ENCODE measurements at places on chromosomes 5 and 9. TPM values are rescaled to one million over a fixed set of nuclear protein-coding genes. Genes with fewer than 3 reads are reported as not detected.

GRCh38 chr9:137027369-137028262 lies at the start of gene ABCA2:
TSS of gene ABCA2 (minus strand) at chr9:137028237. CDS start at chr9:137028140, 97 bp downstream.
- DNase-seq, result no peak

GRCh38 chr5:30100929-30101328 lies 1092.6 kb upstream of the CDH6 start:
- DNase-seq, result no peak

DNA sequence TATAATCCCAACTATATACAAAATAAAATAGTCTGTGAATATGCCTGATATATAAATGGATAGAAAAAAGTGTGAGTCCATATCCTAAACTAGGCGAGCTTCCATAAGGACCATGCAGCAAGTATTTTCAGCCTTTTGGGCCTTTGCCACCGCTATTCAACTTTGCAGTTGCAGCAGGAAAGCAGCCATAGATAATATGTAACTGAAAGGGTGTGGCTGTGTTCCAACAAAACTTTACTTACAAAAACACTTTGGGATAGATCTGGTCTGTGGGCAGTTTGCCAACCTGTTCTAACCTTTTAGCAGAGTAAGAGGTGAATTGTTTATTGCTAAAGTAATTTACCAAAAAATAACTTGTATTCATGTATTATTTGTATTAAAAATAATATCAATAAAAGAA lies 127.8 kb upstream of the GPR151 start:
- no peak for DNase-seq

DNA sequence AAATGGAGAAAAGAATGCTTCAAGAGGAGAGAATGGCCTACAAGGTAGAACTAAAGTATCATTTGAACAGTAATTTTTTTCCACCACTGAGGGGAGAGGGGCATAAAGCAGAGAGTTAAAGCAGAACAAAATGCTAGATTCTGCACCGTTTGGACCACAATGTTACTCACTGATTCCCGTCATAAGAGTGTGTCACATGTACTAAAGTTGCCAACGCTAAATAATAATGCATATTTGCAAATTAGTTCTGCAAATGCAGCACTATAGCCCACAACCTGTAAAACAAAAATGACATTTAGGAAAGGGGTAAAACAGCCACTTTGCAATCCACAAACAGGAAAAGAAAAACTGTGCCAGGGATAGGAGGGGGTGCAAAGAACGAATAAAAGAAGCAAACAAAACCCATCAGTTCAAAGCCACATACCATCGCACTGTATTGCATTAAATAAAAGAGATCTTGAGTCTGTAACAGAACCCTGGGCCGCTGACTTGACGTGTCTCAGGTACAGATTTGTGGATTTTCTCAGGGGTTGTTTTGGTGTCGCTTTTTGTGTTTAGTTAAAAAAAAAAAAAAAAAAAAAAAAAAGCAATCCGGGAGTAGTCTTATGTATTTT lies 7.7 kb upstream of the NFIB start:
- no peak for DNase-seq

GRCh38 chr5:10626473-10627013 lies 62.7 kb downstream of the ANKRD33B start:
- DNase-seq, result no peak

GRCh38 chr5:110063640-110064602 lies 374.2 kb downstream of the MAN2A1 start:
- no peak for DNase-seq

DNA sequence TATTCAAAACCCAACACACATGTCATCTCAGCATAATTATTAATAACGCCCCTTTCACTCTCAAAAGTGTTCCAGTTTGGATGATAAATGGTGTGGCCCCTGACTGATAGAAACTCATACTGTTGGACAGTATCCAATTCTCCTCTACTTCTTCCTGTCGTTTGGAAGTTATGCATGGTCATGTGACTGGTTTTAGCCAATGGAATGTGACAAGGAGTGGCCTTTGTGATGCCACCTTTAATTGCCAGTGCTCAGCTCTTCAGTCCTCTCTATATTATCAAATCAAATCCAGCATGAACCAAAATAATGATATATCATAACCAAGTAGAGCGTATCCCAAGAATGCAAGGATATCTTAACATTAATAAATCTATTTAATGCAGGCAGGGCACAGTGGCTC lies 117.8 kb upstream of the SPIN1 start:
- no peak for DNase-seq

DNA sequence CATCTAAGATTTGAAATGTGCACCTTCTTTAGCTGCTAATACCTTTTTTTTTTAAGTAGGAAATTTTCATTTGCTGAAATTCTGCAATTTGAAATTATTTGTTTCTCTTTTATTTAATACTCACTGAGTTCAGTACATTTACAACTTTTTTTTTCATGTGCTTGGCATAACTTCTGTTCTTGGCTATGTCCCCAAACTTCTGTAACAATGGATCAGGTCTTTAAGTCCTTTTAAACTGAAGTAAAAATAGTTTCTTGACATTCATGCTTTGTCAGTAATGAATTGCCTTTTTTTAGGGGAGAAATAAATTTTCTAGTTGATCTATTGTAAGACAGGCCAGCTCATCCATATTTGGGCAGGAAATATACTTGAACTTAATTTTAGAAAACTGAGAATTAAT lies 41.5 kb downstream of the EDIL3 start:
- no peak for DNase-seq

DNA sequence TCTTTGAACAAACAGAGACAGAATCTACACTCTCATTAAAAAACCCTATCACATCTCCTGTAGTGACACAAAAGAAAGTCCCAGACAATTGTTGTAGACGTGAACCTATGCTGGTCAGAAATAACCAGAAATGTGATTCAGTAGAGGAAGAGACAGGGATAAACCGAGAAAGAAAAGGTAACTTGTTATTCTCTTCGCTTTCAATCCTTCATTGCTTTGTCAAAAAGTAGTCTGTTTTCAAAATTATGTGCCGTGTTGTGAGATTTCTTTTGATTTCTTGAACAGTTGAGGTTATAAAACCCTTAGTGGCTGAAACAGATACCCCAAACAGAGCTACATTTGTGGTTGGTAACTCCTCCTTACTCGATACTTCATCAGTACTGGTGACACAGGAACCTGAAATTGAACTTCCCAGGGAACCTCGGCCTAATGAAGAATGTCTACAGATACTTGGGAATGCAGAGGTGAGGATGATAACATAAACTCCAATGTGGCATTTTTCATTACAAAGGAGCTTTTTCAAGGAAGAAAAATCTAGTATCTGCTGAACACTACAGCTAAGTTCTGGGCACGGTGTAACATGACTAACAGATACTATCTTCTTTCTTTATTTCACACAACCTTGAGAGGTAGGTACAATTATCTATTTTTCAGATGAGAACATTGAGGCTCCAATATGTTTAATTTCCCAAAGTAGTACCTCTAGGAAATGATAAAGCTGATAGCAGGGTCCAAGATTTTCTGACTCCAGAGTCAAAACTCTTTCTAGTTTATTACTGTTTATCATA lies 14.3 kb downstream of the HMGCR start:
- no peak for DNase-seq

GRCh38 chr5:72123764-72124376 lies 16.6 kb downstream of the MAP1B start:
- DNase-seq, result no peak

GRCh38 chr9:89431930-89432725 lies 65.8 kb downstream of the SEMA4D start:
- no peak for DNase-seq

GRCh38 chr5:143008809-143009521 lies 238.8 kb downstream of the ARHGAP26 start:
- no peak for DNase-seq

DNA sequence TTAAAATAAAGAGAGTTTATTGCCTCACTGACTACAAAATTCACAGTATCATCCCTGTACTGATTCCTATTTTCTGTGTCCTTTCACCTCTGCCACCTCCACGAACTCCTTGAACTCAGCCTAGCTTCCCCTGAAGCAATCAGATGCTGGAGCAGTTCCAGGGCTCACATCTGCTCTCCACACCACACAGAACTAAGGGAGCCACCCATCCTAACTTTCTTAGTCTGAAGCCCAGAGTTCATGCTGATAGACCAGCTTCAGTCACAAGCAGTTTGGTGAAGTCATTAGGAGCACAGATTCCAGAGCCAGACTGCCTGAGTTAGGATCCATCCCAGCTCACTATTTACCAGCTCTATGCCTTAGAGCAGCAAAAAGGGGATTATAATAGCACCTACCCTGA lies 15.6 kb upstream of the EPB41L4A start:
- no peak for DNase-seq

- no peak for DNase-seq
Measured at GRCh38 chr5:99441235-99441634, 512.4 kb upstream of the CHD1 start.

DNA sequence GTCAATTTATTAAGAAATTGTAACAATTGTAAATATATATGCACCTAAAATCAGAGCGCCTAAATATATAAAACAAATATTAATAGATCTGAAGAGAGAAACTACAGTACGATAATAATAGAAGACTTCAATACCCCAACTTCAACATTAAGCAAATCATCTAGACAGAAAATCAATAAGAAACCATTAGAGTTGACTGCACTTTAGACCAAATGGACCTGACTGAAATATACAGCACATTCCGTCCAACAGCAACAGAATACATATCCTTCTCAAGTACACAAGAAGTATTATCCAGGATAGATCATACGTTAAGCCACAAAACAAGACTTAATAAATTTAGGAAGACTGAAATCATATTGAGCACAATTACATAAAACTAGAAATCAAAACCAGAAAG lies 208.7 kb downstream of the MED10 start:
- no peak for DNase-seq

DNA sequence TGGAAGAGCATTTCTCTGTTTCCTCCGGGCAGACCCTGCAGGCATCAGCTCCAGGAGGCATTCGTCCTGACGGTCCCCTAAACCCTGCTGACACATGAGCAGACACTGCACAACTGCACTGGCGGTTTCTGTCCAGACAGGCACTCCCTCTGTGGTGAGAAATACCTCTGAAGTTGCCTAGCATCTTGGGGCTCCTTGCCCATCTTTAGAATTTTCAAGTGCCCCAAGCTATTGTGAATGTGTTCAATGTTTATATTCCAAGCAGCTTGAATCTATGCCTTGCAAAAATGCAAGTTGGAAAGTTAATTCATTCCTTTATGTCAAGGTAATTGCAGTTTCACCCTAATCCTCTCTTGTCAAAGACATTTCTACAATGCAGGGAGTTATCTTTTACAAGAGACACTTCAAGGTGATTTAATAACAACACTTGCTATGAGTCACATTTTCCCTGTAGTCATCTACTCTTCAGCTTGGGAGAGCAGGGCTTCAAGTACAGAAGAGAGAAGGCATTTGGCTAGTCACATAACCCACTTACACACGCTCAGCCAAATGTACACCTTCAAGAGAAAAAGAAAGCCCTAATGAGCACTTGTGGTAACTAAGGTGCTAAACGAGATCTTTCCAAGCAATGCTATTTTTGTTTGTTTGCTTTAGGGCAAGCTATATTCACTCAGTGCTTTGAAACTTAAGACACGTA lies 302.5 kb downstream of the MLLT3 start:
- no peak for DNase-seq

DNA sequence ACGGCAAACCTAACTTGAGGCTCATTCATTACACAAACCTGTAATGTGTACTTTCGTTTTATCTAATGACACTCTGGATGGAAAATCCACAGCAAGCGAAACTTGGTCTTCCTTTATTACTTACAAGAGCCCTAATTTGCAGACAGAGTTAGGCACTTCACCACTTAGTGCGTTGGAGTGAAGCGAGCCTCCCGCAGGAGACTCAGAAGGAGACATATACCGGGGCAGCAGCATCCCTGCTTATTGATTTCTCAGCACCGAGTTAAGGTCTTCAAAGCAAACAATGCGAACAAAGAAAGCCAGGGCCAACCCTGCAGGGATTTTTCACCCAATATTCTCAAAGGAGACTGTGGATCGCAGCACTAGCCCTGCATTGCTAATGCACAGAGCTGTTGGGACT lies 28.6 kb downstream of the LSM11 start:
- DNase-seq, result no peak

DNA sequence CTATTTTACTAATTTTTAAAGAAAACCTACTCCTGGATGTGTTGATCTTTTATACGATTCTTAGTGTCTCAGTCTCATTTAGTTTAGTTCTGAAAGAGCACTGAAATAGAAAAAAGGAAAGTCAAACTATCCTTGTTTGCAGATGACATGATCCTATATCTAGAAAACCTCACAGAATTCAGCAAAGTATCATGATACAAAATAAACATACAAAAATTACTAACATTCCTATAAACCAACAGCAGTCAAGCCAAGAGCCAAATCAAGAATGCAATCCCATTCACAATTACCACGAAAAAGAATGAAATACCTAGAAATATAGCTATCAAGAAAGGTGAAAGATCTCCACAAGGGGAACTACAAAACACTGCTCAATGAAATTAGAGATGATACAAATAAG lies 225.8 kb upstream of the CDH18 start:
- no peak for DNase-seq

DNA sequence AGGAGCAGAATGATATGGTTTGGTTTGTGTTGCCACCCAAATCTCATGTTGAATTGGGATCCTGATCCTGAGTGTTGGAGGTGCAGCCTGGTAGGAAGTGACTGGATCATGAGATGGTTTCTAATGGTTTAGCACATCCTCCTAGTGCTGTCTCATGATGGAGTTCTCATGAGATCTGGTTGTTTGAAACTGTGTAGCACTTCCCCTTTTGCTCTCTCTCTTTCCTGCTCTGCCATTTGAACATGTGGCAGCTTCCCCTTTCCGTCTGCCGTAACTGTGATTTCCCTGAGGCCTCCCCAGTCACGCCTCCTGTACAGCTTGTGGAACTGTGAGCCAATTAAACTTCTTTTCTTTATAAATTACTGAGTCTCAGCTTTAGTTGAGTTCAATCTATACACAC lies 756.8 kb upstream of the CDH6 start:
- DNase-seq, result no peak

The IFNA21 gene
- total RNA-seq, result not detected

The PRDM9 gene
- not detected for total RNA-seq

The CCDC171 gene
- total RNA-seq, result 5.1 TPM

The VCAN gene
- 673 TPM for total RNA-seq

The EFNA5 gene
- total RNA-seq, result 16.7 TPM

The PSD2 gene
- total RNA-seq, result 0.18 TPM

The CDHR2 gene
- total RNA-seq, result 1.6 TPM

The INSL4 gene
- total RNA-seq, result not detected

The MEIKIN gene
- not detected for total RNA-seq
